ENCODE measurements at places on chromosomes 4 and X.

- no peak for DNase-seq
Observed at GRCh38 chr4:4729206-4729605, 130.3 kb upstream of the MSX1 start.

DNA sequence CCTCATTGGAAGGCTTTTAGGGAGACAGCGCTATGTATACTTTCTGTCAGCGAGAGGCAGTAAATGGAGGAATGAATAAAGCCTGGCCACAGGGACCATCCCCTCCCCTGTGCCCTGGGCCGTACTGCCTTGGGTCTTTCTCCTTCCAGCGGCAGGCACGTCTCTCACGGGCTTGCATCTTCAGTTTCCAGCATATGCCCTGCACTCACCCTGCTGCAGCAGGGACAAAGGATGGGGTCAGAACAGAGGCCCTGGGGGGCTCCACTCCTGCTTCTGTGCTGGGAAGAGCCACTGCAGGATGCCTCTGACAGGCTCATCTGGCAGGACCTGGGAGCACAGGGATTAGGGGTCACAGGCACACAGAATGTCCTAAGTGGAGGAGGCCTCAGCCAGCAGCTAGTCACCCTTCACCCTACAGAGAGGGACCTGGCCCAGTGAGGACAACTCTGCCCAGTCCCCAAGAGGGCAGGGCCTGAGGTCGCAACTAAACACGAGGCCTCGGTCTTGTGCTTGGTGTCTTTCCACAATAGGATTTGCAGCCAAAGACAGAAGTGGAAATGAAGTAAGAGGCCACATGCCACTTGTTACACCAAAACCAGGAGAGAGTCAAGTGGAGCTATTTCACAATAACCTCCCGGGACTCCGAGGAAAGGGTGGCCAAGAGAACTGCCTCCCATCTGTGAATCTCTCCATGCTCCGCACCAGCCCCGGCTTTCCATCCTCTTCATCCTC is 150.8 kb downstream of the AFAP1 start:
- DNase-seq: peak; percentile 84

DNA sequence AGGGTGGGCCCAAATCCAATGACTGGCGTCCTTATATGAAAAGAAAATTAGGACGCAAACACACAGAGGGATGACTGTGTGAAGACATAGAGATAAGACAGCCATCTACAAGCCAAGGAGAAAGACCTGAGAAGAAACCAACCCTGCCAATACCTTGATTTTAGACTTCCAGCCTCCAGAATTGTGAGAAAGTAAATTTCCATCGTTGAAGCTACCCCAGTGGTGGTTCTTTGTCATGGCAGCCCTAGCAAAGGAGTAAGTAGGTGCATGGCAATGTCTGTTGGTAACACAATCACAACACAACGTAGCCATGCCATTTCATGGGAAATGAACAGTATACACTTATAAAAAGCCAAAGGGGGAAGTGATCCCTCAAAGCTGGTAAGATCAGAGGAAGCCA is 25.3 kb downstream of the SMIM20 start:
- DNase-seq: no peak

DNA sequence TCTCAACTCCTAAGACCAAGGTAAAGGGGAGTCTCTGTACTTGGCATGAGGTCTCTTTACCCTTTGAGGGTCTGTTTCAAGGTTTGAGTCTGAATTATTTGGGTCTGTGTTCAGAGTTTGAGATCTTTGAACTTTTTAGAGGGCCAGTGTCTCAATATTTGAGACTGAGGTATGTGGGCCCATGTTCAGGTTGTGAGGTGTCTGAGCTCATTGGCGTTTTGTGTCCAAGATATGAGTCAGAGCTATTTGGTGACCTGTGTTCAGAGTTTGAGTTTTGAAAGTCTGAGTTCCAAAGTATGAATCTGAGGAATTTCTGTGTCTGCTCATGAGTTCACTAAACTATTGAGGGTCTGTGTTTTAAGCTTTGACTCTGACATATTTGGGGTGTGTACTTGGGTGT is 36.7 kb upstream of the PAGE4 start:
- no peak for DNase-seq

- no peak for DNase-seq
Observed at GRCh38 chr4:159106636-159107035, 3.8 kb downstream of the RAPGEF2 start.

GRCh38 chrX:117898226-117898625 is 218.4 kb downstream of the KLHL13 start:
- no peak for DNase-seq

GRCh38 chr4:183287309-183287659 is 32.8 kb downstream of the CLDN22 start:
- DNase-seq: no peak

GRCh38 chrX:47864300-47864699 is 27.6 kb downstream of the ZNF81 start:
- no peak for DNase-seq

- DNase-seq: no peak
Observed at GRCh38 chr4:175297965-175298565, 379.9 kb downstream of the ADAM29 start.

GRCh38 chr4:21979196-21979595 is 30.6 kb upstream of the KCNIP4 start:
- DNase-seq: no peak

DNA sequence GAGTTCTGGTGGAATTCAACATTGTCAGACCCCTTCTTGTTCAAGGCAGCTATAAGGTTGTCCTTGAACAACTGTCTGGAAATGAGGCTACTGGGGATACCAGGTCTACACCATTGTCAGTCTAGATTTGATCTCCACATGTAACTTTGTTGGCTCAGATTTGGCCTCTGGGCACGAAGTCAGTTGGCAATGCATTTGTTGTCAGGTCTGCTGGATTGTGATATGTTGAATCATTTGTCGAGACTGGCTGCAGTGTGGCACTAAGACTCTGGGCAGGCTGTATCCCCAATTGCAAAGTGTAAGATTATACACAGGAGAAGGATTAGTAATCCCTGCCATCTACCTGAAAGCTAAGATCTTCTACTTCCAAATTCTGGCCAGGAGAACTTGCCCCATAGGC is 26.5 kb downstream of the ZNF81 start:
- no peak for DNase-seq

GRCh38 chr4:8021796-8022195 is 82.1 kb upstream of the AFAP1 start:
- DNase-seq: no peak

GRCh38 chrX:642436-643240 is 12.0 kb downstream of the SHOX start:
- no peak for DNase-seq

- DNase-seq: no peak
Observed at GRCh38 chr4:168480931-168481611, 779 bp upstream of the DDX60L start.

GRCh38 chr4:45629717-45630116 is 494.1 kb downstream of the GABRG1 start:
- DNase-seq: no peak

- no peak for DNase-seq
Observed at GRCh38 chr4:111115881-111116280, 493.0 kb upstream of the PITX2 start.

DNA sequence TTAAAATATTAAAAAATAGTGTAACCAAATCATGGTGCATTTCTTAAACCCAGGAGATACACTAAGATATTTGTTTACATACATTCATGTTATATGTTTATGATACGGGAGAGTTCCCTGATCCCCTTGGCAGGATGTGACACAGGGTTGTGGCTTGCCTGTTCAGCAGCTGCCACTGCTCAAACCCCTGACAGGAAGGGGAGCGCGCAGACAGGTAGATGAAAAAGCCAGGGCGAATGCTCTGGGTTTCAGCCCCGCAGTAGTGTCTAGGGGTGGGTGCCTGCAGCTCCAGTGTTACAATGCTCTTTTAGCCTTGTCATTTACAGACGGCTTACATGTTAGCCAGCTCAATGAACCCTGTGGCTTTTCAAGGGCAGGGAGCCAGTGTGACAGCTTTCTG is 1343.8 kb upstream of the IGFBP7 start:
- no peak for DNase-seq

DNA sequence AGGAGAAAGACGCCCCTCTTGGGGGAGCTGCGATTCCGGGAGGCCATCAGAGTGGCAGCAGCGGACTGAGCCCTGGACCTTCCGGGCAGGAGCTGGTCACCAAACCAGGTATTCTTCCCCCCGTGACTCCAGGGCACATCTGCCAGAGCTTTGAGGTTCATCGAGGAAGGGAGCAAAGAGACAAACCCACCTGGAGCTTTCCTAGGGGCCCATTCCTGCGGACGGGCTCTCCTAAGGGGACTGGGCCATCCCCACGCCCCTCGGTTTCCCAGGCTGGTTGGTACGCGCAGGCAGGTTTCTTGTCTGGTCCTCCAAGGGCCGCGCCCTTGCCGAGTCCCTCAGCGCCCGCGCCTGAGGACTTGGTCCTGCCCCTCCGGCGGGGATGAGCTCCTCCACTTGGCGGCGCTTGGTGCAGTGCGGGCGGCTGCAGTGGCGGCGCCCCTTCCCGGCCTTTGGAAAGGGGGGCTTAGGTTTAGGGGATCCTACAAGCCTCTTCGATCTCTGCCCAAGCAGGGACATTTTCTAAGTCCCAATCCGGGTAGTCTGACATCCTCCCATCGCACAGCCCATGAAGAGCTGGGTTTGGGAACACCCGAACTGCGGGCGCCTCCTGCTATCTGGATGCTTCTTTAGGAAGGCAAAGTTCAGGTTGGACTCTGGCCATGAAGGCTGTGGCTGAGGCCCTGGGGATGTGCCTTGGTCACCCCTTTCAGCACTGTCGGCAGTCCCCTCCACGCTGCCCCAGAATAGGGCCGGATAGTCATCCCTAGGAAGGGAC is 538 bp downstream of the STBD1 start:
- DNase-seq: peak; percentile 81

DNA sequence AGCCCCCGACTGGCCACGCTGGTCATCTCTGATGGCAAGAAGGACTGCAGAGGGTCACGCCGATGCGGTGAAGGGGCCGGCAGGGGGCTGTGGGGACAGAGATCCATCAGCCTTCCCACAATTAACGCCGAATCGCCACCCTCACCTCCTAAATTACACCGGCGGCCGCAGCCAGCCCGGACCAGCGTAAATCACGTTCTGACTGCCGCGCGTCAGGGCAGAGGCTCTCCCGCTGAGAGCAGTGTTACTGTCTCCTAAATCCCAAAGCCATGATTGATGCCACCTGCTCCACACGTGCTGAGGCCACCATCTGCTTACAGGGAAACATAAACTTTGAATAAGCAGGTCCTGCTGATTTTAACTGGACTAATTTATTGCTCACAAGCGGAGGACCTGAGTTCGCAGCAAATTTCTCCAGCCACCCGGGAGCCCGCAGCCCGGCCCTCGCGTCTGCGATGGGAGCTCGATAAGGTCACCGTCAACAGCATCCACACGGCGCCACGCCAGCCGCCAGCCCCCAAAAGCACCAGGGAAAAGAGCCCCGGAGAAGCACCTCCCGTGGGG is 127.3 kb upstream of the NKX1-1 start:
- no peak for DNase-seq

DNA sequence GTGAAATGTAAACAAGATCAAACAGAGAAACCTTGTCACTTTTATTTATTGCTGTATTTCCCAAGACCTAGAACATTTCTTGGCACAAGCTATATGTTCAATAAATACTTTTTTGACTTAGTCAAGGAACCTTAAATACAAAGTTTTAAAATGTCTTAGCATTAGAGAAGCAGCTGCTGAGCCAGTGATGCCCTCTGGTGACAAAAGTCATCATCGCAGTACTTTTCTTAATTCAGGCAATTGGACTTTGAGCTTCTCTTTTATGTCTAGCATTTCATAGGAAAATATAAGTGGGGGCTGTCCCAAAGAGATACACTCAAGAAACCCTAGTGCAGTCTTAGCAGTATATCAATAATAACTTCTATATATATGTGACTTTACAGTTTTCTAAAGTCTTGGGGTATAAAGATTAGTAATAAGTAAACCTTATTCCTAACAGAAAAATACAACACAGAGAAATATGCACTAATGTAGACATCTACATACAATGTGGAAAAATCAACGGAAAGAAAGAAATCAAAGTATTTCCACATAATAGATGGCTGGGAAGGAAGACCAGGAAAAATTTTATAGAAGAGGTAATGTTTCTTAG is 118.4 kb downstream of the DTHD1 start:
- no peak for DNase-seq

DNA sequence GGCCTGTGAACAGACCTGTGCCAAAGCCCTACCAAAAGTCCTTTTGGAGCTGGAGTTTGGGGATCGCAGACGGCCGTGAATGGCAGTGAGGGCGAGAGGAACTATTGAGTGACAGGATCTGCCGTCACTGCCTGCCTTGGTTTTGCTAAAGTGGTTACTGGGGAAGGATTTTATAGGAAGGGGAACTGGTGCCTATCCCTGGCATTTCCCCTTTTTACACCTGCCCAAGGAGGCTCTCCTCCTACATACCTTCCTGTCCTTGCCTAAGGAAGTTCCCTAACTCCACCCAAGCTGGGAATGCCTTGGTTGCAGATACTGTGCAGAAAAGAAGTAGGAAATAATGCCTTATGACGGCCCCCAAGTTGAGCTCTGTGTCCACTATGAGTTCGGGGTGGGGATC is 14.5 kb downstream of the LONRF3 start:
- no peak for DNase-seq

- no peak for DNase-seq
Observed at GRCh38 chr4:17072483-17072882, 174.0 kb upstream of the LDB2 start.

DNA sequence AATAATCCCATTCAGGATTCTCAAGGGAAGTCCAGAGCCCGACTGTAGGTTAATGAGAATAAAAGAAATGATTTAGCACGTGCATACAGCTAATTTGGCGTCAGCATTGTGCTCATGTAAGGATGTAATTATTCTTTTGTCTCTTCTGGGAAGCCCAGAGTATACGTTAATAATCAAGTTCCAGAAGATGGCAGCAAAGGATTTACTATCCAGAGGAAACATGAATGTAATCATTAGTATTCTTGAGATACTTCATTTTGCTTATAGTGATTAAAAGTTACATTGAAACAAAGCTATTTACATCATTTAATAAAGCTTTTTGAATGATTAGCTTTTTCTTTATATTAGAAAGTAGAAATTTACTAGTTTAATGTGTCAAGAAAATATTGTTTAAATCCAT is 27.1 kb upstream of the MAP9 start:
- DNase-seq: no peak

GRCh38 chrX:71606536-71607216 is 11.6 kb downstream of the CXCR3 start:
- DNase-seq: no peak

GRCh38 chr4:179867300-179867878 is 2375.8 kb upstream of the TENM3 start:
- DNase-seq: no peak

- DNase-seq: no peak
Observed at GRCh38 chr4:6681191-6681590, 12.5 kb upstream of the S100P start.

DNA sequence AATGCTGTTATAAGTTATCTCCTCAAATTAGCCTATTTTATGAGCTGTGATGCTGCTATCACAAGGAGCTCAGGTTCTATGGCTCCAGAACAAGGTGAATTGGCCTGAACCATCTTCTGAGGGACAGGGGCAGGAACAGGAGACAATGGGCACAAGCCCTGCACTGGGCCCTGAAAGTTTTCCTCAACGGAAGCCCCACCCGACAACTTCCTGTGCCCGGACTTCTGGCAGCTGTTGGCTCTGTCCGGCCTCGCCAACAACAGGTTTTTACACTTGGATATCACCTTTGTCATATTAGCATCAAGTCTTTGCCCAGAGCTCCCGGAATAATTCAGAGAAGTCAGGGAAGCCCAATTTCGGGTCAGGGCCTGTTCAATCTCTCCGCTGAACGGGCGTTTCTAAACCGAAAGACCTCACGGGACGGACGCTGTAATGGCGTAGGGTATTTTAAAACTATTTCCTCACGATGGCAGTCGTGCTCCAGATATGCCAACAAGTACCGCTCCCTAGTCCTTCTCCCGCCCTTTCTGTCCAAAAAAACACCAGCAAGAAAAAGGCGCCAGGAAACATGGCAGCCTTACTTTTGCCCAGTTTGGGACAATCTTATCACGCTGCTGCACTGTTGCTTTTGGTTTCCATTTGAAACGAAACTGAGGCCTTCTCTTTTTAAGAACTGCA is 201.0 kb upstream of the STK26 start:
- no peak for DNase-seq

Measured in upper lobe of right lung (tissue), 1 donor.